CD8-positive, alpha-beta T cell (primary cell): ENCODE measurements at places on chromosomes 7 and 10.

- DNase-seq: peak; percentile 52
Observed at GRCh38 chr10:91198781-91199180, 21.7 kb upstream of the PCGF5 start.

GRCh38 chr10:68574051-68574450 lies 13.9 kb downstream of the TET1 start:
- DNase-seq: no peak

DNA sequence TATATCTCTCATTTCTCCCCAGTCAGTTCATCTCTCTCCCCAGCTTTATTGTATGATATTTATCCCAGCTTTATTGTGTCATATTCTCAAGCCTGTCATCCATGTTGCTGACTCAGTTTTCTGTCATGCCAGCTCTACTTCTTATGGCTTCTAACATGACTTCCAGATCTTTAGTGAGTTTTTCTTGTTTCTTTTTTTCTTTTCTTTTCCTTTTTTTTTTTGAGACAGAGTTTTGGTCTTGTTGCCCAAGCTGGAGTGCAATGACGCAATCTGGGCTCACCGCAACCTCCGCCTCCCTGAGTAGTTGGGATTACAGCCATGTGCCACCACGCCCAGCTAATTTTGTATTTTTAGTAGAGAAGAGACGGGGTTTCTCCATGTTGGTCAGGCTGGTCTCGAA lies 28.7 kb upstream of the CALU start:
- DNase-seq: no peak

DNA sequence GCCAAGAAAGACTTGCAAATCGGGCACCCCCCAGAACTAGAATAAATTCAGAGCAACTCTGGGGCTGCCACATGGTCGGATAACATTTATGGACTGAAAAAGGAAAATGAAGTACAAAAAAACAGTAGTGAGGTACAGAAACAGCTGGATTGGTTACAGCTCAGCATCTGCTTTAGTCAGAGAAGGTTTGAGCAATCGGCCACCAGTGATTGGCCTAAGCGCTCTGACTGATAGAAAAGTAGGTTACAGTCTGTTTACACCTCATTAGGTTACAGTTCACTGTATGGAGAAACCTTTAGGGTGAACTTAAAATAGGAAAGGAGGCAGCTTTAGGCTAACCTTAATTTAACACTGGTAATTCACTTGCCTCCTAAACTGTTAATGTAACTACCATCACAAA lies 102.0 kb upstream of the DKK1 start:
- no peak for DNase-seq

DNA sequence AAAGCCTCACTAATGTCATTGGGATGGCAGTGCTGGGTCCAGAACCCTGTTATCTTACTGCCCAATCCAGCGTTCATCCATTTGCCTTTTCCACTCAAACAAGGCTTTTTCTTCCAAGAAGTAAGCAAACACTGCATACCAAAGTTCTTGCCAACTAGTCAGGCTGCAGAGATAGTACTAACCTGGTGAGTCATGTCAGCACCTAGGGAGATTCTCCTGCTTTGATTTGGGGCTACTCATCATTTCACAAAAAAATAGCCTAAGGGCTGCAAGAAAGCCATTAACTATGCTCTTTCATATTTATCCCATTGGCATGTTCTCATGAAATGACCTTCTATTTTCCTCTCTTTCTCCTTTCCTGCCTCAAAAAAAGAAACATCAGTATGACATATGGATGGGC lies 142.6 kb downstream of the TWIST1 start:
- DNase-seq: no peak

- no peak for DNase-seq
Observed at GRCh38 chr7:235576-236395, 43.4 kb downstream of the FAM20C start.
